ENCODE measurements at places on chromosomes 6 and 20. TPM values are rescaled to one million over a fixed set of nuclear protein-coding genes. Genes with fewer than 3 reads are reported as not detected.

- H3K4me1 ChIP-seq: no peaks in the 10 kb centered on the region
- H3K27ac ChIP-seq: no peak overlapping the region
- H3K27me3 ChIP-seq: no peaks in the 10 kb centered on the region
- no peak overlapping the region for H3K4me3 ChIP-seq
- no peak for DNase-seq
These were observed 82.7 kb downstream of the MDN1 start for GRCh38 chr6:89736893-89737292.

DNA sequence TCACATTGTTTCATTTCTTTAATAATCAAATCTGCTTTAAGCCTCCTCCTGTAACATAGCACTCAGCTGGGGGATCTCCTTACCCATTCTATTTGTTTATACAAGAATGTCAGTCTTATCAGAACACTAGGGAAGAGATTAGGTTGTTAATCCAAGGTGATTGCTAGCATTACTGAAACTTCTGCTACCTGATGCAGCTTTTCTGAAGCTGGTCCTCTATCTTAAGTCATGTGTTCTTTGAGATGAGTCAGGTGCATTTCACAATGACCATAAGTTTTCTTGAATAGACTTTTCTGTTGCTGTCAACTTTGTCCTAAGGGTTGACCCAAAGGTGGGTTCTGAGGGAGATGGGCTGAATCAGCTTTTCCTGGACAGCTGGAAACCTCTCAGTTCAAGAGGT lies 60.7 kb upstream of the SYNCRIP start:
- no peak overlapping the region for H3K4me3 ChIP-seq
- H3K4me1 ChIP-seq: no peaks in the 10 kb centered on the region
- no peaks in the 10 kb centered on the region for H3K27me3 ChIP-seq
- H3K36me3 ChIP-seq: no peaks in the 10 kb centered on the region
- DNase-seq: no peak

- no peak for DNase-seq
- H3K4me1 ChIP-seq: no peaks in the 10 kb centered on the region
- H3K27me3 ChIP-seq: no peaks in the 10 kb centered on the region
- H3K27ac ChIP-seq: no peak overlapping the region
These were observed 14.9 kb upstream of the MAPK13 start for GRCh38 chr6:36115412-36115811.

DNA sequence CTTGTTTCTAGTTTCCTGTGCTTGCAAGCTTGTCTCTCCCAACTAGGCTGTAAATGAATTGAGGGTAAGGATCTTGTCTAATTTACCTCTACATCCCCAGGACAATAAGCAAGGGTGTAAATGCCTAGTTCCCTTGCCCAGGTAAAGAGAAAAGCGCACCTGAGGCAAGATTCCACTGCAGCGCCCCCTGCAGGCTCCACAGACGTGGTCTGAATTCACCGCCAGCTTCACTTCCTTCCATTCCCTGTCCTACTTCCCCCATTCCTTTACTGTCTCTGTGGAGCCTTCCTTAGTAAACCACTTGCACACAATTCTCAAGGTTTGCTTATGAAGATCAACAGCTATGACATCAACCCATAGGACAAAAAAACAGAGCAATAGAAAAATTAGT lies 42.3 kb downstream of the ANKEF1 start:
- no peak overlapping the region for H3K27ac ChIP-seq
- H3K27me3 ChIP-seq: no peaks in the 10 kb centered on the region
- no peak for DNase-seq
- H3K36me3 ChIP-seq: no peaks in the 10 kb centered on the region
- no peak overlapping the region for H3K4me3 ChIP-seq
- H3K4me1 ChIP-seq: no peaks in the 10 kb centered on the region

ASIP gene
- not detected for total RNA-seq

COL21A1 gene
- total RNA-seq: 1.3 TPM

All from liver (tissue), 10 donors.